Esophagus squamous epithelium (tissue), 5 donors: ENCODE measurements at places on chromosomes 1 and 21.
A peak's percentile ranks its signal among the peaks of the same experiment; 100 is the strongest.

GRCh38 chr1:39214998-39215873 lies 10.7 kb downstream of the MACF1 start:
- DNase-seq = no peak

GRCh38 chr1:188514917-188515316 lies 1686.2 kb downstream of the PLA2G4A start:
- DNase-seq = no peak

DNA sequence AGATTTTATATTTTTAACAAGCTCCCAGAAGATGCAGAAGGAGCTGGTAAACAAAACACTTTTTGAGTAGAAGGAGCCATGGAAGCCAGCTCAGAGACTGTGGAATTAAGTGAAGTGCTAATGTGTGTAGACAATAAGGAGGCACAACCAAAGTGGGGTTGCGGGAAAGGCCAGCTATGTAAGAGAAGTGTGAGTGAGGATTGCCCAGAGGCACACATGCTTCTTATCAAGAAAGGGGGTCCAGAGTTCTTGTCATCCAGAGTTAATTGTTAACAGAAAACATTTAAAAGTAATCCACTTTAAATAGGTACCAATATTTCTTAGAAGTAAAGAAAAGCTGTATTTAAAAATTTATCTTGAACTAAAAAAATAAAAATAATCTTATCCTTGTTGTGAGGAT lies 136.8 kb downstream of the OLFM3 start:
- no peak for DNase-seq

DNA sequence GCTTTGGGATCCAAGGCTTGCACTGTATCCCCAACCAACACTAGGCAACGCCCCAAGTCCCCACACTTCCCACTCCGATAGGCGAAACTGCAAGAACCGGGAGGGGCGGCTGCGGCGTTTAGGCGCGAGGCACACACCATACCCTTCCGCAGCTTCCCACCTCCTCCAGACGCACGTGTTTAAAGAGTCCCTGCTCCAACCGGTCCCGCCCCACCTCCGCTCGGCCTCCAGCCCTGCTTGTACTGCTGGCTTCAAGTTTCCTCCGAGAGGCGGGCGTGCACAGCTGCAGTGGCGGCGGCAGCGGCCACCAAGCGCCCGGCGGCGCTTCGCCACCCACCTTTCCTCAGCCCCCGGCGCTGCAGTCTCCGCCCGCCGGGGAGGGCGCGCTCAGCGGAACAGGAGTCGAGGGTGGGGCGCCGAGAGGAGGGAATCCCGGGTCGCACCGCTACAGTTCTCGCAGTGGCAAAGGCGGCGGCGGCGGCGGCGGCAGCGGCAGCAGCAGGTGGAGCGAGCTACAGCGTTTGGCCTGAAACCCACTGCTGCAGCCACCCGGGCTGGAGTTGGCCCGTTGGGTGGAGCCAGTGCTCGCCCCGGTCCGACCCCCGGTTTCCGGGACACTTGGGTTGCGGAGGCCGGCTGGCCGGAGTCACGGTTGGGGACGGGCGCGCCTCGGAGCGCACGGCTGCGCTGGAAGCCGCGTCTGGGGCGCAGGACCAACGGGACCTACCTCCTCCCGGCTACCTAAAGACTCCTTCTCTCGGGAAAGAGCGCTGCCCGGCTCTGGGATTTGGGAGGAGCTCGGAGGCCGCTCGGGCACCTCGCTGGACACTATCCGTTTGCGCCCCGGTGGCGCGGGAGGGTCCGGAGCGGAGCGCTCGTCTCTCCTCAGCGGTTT lies at the start of gene CNIH3:
CNIH3 (plus strand) TSS at position 457 of the 895 bp plus-strand sequence. CDS start 858 bp downstream, outside the sequence.
- no peak for DNase-seq

DNA sequence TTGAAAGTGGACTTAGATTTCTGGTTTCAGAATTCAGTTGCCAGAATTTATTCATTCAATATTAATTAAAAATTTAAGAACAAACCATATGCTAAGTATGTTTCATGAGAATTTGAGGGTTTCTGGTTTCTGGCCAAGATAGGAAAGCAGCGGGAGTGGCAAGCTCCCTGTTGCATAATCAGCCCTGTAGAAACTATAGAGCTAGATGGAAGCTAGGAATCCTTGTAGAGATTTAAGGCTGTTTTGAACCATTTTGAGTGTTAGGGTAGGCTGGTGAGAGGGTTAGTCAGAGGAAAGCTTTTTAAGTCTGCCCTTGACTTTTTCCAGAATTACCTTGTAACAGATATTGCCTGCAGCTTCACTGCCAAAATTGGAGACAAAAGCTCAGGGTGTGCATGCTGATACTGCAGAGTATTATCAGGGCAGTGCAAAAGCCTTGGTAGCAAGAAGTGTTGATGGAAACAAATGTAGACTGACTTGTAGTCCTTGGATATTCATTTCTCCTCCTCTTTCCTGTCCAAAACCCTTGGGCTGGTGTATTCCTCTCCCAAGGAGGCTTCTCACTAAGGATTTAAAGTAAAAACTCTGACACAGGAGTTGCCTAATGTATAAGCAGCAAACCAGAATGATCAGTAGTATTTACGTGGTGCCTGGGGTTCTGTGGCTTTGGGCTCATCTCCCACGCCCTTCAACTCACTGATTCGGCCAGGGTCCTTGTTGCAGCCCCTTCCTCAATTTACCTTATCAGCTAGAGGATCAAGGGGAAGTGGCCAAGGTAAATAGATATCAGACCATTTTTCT lies 12.6 kb upstream of the GIPC2 start:
- DNase-seq = no peak

DNA sequence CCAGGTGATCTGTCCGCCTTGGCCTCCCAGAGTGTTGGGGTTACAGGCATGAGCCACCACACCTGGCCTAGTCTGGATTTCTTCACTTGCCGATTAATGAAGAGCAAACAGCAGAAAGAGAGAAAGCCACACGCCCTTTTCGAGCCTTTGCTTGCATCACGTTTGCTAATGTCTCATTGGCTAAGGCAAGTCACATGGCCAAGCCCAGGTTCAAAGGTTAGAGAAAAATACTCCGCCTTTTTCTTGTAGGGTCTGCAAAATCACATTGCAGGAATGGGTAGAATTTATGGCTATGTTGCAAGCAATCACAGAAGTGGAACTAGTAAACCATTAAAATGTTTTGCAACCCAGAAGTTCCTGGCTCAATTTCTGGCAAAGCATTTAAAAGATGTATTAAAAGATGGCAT lies 26.8 kb upstream of the BACH1 start:
- no peak for DNase-seq

DNA sequence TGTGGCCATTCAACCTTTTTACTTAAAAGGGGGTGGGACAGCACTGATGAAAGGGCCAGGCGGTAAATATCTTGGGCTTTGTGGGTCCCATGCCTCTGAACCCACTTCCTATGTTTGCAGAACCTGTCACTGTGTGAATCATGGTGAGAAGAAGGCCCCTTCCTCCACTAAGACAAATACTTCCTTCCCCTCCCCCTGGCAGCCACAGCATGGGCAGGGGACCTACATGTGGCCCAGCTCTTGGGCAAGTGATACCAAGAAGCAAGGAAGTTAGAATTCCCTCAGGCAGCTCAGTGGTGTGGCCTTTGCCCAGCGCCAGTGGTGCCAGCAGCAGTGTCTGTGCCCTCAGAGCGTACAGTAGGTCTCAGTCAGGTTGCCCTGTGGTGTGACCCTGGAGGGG lies 168.6 kb downstream of the TRIM33 start:
- DNase-seq = no peak

GRCh38 chr1:226638608-226639007 lies 90.0 kb downstream of the STUM start:
- DNase-seq = no peak

GRCh38 chr1:228279011-228279721 lies 71.3 kb downstream of the OBSCN start:
- DNase-seq = no peak

DNA sequence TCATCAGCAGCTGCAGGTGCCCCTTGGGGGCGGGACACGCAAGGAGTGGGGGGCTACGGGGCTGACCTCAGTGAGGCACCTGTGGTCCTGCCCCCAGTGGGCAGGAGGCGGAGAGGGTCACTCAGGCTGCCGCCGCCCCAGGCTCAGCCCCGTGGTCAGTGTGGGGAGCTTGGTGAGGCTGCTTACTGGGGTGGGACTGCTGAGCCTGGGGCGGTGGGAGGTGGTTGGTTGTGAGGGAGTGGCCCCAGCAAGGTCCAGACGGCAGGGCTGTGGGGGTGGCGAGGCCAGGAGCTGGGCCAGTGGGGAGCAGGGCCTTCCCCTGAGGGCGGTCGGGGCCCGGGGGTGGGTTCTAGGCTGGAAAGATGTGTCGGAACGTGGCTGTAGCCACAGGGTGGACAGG lies 14.3 kb downstream of the PFKL start:
- no peak for DNase-seq

GRCh38 chr1:40477678-40478053 lies 576 bp downstream of the ZFP69 start:
- DNase-seq = no peak

- no peak for DNase-seq
Measured at GRCh38 chr1:227219715-227220292, 98.5 kb downstream of the CDC42BPA start.

GRCh38 chr1:14919751-14920150 lies 233.8 kb upstream of the TMEM51 start:
- DNase-seq = no peak

GRCh38 chr1:183832459-183832858 lies 27.5 kb downstream of the RGL1 start:
- no peak for DNase-seq

GRCh38 chr1:223077247-223077833 lies 65.7 kb downstream of the TLR5 start:
- no peak for DNase-seq

DNA sequence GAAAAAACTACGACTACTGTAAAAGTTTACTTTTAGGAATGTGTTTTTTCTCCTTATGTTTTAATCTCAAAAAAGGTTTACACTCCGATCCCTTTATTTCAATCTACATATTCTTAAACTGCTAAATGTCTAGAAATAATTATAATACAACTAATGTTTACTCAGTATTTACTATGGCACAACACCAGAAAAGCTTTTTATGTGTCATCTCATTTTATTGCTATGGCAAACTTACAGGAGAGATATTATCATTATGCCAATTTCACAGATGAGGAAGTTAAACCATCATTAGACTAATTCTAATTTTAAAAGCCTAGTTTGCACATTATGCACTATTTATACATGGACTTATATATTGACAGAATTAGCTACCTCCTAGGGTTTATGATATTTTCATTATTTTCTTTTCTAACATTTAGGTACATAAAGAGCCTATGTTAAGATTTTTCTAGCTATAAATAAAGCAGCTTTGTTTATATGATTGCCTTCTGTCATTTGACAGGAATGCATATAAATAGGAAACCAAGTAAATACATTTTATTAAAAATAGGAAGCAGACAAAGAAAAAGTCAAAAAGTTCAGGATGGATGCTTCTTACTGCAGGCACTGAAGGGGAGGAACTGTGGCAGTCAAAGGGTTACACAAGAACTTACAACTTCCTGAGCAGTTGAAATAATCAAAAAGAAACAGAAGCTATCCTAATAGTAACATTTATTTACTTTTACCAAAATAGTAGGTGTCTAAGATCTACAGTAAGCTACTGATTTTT lies 442.4 kb downstream of the LTN1 start:
- DNase-seq = no peak

GRCh38 chr1:19507516-19507915 lies 22.2 kb upstream of the CAPZB start:
- DNase-seq = no peak

GRCh38 chr1:24830680-24831272 lies 85.5 kb downstream of the CLIC4 start:
- no peak for DNase-seq

DNA sequence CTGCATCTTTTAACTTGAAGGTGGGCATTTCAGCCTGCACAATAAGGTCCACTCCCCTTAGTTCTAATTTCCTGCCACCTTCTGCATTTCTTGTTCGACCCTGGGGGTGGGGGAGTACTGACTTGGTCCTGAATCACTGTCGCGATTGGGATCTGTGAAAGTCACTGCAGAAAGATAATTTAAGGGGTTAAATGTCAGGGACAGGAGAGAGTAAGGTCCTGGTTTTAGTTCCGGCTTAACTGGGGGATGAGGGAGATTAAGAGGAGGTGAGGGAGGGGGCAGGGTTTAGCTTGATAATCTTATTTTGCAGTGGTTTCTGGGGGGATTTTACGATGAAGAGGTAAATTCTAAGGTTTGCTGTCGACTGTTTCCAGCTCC lies 128.1 kb downstream of the MRPS6 start:
- no peak for DNase-seq

GRCh38 chr21:42154237-42155044 lies 64.5 kb upstream of the ABCG1 start:
- DNase-seq = no peak

DNA sequence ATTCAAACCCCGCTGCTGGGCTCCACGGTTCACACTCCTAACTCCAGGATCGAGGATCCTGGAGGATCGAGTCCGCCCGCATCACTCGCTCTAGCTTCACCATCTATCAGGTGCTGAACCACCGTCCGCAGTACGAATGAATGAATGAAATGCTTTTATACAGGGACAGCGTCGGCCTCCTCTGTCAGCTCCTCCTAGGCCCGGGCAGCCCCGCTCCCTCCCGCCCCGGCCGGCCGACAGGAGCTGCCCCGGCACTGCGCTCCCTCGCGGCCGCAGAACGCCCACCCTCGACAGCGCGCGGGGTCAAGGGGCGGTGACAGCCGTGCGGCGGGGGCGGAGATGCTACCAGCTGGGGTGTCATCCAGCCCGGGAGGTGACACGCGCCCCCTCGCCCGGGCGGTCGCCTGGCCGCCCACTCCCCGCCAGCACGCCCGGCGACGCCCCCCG lies 520 bp downstream of the ZBTB17 start:
- no peak for DNase-seq

DNA sequence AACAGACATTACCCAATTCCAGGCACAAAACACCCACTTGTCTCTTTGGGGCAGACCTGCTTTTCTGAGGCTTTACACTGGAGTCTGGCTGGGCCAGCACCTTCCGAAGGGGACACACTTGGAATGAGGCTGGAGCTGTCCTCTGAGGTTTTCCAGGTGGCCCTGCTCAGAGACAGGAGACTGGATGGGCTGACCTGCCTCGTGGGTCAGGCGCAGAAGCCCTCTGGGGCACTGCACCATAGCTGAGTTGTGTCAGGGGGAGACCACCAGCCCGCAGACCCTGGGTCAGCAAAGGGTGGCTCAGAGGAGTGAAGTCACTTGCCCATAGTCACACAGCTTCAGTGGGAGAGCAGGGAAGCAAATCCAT lies 1.8 kb downstream of the SH2D5 start:
- no peak for DNase-seq

GRCh38 chr1:184754476-184755225 lies at the start of gene EDEM3:
EDEM3 (minus strand) TSS chr1:184754858; CDS start chr1:184754646, 212 bp downstream.
- DNase-seq = peak; percentile 95

GRCh38 chr1:244992833-244993232 lies 128.5 kb upstream of the HNRNPU start:
- no peak for DNase-seq
